ENCODE measurements at places on chromosomes 16 and 17.

DNA sequence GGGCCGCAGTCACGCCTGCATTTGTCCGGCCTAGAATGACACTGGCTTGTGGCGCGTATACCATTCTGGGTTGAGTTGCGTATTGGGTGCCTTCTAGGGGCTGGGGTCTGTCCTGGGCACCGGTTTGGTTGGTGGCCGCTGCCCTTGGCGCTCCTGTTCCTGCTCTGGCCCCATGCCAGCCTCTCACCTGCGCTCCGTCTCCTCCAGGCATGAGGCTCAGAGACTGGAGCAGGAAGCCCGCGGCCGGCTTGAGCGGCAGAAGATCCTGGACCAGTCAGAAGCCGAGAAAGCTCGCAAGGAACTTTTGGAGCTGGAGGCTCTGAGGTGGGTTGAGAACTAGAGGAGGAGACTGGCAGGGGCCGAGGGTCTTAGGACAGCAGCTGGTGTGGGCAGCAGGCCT, 17.4 kb downstream of the CDIPT start:
- no peak for DNase-seq

DNA sequence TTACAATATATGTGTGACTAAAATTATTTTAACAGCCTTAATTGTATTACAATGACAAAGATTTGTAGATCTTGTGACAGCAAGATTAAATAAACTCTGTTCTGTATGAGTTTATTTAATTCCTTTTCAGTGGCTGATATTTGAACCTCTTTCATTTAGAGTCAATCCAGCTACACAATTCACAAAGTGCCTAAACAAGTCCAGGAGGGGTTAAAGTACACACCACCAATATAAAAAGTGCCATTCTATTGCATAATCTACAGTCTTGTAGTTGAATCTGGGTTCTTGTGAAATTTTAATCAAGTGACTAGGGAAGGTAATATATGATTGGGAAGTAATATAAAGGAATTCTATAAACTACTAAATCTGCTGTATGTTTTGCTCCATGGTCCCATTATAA, 3.9 kb upstream of the NFAT5 start:
- no peak for DNase-seq

DNA sequence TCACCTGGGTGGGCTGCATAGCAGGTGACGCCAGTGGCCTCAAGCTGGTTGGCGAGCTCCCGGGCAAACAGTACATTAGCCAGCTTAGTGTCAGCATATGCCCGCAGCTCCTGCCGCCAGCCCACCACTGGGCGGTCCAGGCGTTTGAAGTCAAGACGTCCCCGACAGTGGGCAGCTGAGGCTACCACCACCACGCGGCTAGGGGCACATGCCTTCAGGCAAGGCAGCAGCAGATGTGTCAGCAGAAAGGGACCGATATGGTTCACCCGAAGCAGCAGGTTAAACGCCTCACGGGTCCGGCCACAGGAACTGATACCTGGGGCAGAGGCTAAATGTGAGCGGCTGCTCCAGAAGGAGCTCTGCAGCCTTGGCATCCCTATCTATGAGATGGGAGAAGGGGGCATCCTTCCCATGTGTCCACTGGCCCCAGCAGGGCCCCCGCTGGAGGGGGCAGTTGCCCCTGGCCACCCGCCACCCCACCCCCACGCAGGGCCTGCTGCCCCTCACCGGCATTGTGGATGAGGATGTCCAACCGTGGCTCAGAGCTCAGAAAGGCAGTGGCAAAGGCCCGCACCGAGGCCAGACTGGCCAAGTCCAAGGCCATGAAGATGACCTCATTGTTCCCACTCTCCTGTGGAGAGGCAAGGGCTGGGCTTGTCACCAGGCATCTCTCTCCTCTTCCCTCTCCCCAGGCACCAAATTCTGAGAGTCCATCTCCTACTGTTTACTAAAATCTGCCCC, 1.7 kb downstream of the DHRS13 start:
- no peak for DNase-seq

DNA sequence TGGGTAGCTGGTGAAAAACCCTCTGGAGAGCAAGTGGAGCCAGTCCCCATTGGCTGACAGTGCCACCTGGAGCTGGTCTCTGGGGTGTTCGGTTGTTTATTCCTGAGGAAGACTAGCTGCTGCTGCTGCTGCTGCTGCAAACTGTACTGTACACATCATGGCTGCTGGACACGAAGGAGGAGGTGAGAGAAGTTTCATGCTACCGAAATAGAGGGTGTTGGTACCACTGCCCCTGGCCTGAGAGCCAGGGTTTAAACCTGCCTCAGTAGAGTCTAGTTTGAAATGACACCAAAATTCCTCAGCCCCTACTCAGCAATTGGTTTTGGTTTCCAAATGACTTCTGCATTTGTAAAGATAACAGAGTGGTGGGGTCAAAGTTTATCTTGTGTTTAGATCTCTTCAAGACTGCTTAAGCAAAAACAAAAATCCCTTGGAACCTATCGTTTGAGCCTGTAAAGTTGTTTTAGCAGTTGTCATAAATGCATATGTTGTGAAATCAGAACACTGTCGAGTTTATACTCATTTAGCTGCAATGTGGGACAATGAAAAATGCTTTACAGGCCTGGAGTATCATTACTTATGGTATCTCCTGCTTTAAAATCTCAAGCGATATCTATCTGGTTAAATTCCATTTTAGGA, 40.8 kb downstream of the CYB5B start:
- DNase-seq: no peak

DNA sequence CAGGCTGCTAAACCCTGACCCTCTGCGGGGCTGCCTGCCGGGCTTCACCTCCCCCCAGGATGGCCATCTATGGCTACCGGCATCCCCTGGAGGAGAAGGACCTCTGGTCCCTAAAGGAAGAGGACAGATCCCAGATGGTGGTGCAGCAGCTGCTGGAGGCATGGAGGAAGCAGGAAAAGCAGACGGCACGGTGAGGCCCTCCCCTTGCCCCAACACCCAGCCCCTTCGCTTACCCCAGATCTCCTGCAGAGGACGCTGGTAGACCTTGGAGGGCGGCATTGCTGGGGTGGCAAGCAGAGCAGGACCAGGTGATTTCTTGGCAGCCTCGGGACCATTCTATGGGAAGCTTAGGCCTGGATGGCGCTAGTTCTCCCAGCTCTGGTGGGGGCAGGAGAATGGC, 24.5 kb downstream of the ABCC3 start:
- no peak for DNase-seq

GRCh38 chr17:17456251-17456650, 20.5 kb upstream of the MED9 start:
- no peak for DNase-seq

DNA sequence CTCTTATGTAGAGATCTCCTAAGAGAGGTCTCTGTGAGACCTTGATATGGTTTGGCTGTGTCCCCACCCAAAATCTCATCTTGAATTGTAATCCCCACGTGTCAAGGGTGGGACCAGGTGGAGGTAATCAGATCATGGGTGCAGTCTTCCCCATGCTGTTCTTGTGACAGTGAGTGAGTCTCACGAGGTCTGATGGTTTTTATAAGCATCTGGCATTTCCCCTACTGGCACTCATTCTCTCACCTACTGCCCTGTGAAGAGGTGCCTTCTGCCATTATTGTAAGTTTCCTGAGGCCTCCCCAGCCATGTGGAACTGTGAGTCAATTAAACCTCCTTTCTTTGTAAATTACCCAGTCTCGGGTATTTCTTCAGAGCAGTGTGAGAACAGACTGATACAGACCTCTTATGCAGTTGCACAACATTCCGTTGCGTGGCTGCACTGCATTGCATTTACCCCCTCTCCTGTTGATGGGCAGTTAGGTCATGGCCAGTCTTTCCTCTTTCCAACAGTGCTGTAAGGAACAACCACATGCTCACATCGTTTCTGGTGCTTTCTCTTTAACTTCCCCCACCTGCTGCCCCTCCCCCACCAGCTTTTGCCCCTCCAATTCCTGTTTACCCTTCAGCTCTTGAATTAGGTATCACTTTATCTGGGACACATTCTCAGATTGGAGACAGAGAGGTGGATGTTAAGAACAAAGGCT, 43.6 kb upstream of the MED9 start:
- DNase-seq: no peak

GRCh38 chr16:68069511-68070248, 15.5 kb upstream of the NFATC3 start:
- no peak for DNase-seq

DNA sequence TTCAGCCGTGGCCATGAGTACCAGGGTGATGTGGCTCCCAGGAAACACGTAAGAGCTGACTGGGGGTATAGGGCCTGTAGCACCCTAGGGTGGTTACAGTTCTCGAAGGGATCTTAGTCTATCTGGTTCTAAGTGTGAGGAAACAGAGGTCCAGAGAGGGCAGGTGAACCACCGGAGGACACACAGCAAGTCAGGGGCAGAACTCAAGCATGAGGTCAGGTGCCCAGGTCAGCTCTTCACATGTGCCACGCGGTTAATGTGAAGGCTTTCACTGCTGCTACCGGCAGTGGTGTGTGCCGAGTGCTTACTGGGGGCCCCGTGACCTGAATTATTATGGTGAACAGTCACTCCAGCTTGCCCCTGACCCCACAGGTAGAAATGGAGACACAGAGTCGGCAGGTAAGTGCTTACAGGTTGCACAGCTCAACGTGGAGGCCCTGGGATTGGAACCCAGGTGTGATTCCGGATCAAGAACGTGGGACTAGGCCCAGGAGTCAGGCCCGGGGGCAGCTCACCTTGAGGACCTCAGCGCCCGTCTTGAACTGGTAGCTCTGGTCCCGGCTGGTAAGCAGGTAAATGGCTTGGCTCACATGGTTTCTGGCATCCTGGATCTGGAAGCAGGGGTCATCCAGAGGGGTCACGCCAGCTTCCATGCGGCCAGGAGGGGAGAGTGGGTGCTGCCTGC, 3.1 kb downstream of the ROGDI start:
- DNase-seq: no peak

GRCh38 chr16:15539197-15539596, 103.8 kb downstream of the MARF1 start:
- no peak for DNase-seq

GRCh38 chr16:85627089-85627488, 14.0 kb downstream of the GSE1 start:
- DNase-seq: no peak

GRCh38 chr17:29591737-29592608, 959 bp upstream of the ANKRD13B start:
- peak; percentile 72 for DNase-seq

GRCh38 chr16:66292241-66292935, 74.1 kb upstream of the CDH5 start:
- no peak for DNase-seq

GRCh38 chr17:80311216-80311827, 50.7 kb downstream of the RNF213 start:
- no peak for DNase-seq

DNA sequence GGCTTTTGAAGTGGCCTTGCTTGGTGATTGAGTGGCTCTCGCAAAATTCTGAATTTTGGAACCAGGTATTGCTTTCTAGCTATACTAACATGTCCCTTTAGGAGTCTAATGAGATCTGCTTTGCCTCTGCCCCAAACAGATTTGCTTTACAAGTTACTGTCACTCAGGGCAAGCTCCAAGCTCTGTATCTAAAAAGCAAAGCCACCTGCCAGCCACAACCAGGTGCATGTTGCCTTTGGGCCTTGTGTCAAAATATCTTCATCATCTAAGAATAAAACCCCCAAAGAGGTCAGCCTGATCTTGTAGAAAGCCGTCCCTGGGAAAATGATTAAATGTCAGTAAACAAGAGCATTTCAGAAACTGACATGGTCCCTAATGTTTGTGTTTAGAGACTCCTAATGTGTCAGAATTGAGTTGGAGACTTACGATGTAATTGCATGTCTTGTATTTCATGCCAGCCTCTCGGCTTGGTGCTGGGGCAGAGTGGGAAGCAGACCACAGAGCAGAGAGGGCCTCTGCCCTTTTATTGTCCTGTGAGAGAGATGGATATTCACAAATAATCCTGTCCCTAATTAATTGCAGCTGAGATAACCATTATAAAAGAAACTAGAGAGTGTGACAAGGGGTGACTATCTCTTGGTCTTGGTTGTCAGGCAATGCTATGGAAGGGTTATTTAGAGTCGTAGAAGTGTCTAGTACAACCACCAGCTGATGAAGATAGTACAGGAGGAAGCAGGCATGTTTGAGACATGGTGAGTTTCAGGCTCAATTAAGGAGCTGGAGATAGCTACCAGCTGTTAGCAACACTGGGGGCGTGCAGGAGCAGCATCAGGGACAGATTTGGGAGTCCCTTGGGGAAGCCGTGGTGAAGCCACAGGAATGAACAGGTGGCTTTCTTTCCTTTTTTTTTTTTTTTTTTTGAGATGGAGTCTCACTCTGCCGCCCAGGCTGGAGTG, 90.7 kb downstream of the PITPNC1 start:
- DNase-seq: no peak

- DNase-seq: no peak
These were observed 392 bp downstream of the ZNF213 start for GRCh38 chr16:3135126-3135715.

- no peak for DNase-seq
These were observed 22.6 kb upstream of the MYH4 start for GRCh38 chr17:10492004-10492403.

DNA sequence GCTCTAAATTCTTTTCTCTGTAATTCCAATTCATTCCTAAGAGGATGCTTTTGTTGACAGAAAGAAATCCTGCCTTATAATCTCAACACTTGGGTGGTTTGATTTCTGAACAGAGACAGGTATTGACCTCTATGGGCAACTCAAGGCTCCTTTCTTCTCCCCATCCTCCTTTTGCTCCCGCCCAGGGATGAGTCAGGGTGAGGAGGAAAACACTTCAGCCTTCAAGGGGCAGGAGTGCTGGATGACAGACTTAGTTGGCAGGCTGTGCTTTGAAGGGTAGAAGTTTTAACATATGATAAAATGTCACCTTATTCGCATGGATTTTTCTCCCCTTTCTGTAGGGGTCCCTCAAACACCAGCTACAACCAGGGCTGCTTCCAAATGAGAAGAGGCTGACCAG, 16.7 kb upstream of the TOM1L1 start:
- DNase-seq: no peak

DNA sequence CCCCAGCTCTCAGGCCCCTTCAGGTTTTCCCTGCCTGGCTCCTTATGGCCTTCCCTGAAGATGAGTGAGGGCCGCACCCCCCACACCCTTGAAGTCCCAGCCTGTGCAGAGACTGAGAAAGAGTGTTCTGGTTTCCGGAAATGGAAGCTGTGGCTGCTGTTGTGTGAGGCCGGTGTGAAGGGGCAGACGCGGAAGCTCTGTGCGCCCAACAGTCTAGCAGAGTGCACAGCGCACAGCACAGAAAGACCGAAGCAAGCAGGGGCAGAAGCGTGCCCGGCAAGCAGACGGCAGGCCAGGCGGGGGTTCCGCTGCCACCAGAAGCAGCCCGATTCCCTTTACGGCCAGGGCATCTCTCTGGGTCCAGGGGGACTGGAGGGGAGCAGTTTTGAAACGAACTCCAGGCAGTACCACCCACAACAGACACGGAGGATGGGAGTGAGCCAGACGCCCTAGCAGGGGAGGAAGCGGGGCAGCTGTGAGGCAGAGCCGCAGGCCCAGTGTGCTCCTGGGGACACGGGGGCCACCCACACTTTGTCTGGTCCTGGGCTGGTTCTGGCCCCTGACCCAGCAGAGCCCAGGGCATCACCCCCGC, 16.7 kb downstream of the TPSG1 start:
- DNase-seq: no peak
